ENCODE measurements at places on chromosomes 16 and 17.

DNA sequence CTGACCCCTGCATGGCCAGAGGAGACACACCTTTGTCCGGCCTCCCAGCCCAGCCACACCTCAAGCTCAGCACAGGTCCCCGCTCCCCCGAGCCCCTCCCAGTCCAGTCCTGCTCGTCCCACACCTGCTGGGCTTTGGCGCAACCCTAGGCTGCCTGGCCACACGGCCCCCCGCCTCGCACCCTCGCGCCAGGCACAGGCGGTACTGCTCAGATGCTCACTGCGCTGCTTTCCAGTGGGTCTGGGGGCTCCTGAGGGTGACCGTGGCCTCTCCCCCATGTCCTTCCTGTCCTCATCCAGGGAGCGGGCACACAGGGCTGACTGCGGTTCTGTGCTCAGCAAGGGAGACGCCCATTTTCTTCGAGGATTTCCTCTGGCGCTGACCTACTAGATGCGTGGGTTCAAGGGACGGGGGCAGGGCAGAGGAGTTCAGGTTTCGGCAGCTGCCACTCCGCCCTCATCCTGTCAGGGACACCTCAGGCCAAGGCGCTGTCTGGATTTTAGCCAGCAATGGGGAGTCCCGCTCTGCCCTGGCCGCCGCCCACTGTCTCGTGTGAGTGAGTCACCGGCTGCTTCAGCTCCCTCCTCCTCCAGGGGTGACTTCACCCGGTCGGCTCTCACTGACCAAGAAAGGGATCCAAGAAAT, 118.0 kb upstream of the ZNF469 start:
- peak; percentile 98 for DNase-seq

GRCh38 chr16:84740596-84741116, 40.9 kb downstream of the USP10 start:
- DNase-seq = no peak

DNA sequence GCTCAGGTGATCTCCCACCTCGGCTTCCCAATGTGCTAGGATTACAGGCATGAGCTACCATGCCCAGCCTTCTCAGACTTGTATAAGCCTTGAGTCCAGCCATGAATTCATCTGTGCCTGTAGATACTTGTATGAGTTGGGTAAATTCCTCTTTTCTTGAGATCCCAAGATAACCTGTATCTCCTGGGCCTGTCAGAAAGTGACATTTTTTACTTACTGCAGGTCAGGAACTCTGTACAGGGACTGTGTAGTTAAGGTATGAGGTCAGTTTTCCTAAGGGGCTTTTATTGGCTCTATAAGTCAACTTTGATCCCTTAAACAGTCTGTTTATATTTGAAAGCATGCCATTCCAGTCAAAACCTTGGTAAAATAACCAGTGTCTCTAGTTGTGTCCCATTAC, 106.3 kb upstream of the HAS3 start:
- no peak for DNase-seq

DNA sequence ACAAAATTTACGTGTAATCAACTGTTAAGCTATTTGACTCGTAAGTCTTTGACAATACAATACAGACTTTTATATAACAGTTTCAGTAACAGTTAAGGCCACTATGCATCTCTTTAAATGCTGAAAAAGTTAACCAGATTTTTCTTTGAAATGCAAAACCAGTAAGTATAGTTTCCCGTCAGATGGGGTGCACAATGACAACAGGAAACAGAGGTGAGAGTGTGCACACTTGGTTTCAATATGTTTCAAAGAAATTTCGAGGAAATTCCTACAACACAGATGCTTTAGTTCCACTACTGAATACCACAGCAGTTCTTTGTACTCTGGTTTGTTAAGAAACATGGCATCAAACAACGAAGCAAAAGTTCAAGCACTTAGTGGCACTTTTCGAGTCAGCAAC, 48.4 kb downstream of the RNF157 start:
- DNase-seq = no peak

DNA sequence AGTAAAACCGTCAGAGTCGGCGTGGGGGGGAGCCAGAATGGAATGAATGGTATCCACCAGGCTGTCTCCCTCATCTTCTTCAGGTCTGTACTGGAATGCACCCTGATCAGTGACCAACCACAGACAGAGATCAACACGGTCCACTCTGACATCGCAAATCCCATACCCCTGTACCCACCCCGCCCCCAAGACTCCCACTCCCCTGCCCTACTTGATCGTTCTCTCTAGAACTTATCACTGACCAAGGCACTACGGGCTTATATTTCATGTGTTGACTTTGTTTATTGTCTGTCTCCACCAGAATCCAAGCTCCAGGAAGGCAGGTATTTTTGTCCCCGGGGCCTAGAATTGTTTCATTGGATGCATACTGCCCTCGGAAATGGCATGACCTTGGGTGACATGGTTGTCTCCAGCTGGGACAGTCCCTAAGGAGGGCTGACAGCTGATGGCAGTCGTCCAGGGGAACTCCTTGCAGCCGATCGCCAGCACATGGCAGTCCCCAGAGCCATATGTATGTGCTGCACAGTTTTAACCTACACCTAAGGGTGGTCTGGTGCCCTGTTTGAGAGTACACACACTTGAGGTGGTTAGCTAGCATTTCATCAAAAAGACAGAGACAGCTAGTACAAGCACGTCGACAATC, 526 bp upstream of the MFSD6L start:
- DNase-seq = no peak

DNA sequence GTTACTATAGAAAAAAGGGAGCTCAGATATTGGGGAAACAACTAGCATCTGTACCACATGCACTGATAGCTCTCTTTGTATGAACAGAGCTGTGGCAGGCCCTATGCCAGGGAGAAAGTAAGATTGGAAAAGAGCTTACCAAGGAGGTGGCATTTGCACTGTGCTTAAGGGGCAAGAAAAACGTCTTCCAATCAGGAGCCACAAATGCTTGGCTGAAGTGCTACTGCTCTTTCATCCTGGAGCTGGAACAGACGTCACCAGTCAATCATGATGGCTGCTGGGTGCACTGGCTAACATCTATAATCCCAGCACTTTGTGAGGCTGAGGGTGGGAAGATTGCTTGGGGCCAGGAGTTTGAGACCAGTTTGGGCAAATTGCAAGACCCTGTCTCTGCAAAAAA, 218.5 kb downstream of the SEC14L1 start:
- DNase-seq = no peak

Data from suppressor macrophage (primary cell).